ENCODE measurements at places on chromosomes 4 and X.

DNA sequence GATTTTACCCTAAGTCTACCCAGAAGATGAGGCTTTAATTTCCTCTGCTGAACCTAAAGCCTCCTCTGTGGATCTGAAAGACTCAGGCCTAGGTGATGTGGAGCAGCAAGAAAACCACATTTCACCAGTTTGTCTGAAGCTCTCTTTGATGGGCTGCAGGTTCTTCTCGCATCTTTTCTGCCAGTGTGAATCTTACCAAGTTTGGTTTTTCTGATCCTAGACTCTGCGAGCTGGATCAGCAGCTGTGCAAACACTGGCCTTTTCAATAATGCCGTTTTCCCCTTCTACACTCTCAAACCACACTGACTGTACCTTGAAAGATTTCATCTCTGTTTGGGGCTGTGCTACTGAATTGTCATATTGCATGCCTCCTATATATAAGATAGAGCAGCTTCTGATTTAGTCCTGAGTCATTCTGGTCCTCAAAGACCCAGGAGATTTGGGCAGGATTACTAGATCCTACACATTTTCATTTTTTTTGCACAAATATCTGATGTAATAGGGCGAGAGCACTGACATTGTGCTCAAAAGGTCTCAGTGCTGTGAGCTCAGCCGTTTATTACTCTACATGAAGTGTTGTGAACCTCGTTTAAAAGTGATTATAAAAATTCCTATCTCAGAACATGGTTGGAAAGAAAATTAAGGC is 133.6 kb upstream of the FAM9C start:
- DNase-seq, result no peak

DNA sequence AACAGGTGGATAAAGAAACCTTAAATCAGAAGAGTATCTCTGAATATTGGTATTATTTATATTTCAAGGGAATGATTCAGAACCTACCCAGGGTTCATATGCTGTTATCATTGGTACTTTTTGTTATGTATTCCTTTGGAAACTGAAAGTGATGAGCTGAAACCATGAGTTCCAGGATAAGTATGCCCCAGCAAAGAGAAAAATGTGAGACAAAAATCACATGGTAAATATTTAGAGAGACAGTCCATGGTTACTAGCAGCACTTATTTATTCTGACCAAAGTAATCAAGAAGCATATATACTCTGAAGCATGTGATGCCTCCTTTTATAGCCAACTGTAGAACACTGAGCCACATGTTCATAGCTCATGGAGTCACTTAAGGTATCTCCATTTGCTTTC is 277.7 kb downstream of the ARAP2 start:
- no peak for DNase-seq

- no peak for DNase-seq
Measured at GRCh38 chr4:146927695-146928094, 18.0 kb downstream of the TTC29 start.

DNA sequence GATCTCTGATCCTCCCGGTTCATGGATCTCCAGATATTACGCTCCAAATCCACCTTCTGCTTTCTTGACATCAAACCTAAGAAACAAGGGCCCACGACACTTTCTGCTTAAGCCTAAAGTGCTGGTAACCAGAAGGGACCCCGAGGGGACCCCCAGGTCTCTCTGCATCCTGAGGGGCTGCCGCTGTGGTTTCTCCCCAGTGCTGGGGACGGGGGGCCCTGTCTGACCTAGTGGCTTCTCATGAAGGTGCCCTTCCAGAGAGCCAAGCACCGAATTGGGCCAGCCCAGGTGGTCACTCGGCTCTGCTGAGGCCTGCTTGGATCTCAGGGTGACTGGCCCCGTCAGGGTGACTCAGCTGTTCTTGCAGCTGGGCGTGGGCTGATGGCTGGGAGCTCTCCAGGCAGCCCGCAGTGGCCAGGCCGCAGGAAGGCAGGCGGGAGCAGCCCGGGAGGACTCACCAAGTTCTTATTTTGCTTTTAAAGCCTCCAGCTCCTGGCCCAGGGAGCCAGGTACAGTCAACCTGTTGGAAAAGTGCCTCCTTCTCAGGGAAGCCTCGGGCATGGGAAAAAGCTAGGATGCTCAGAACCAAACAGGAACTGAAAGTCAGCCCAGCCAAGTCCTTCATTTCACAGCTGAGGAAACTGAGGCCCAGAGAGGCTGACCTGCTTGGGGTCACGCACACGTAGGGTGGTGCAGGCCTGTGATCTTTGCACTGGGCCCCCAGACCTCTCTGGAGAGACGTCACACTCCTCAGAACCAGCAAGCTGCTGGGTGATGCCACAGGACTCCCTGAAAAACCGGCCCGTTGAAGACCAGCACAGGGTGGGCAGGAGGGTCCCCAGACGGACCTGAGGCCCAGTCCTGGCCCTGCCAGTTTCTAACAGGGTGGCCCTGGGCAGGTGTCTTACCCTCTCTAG is 16.7 kb downstream of the BLOC1S4 start:
- no peak for DNase-seq

GRCh38 chr4:26978387-26979053 is 117.9 kb downstream of the STIM2 start:
- DNase-seq, result peak; percentile 57

DNA sequence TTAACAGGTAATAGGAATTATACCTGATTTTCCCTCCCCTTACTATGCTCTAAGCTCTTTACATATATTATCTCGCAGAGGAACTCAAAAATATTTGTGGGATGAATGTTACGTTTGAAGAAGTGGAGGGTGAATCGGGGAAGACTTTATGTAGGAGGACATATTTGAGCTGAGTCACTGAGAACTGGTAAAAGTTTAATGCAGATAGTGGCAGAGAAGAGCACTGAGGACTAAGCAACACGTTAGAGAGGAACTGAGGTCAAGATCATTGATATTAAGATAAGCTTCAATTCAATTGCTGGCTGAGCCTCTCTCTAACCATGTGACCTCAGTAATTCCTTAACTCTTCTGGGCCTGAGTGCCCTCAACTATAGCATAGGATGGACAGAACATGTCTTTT is 26.4 kb upstream of the ELOVL6 start:
- DNase-seq, result no peak

GRCh38 chr4:39565878-39566600 is 38.8 kb upstream of the UGDH start:
- no peak for DNase-seq

GRCh38 chr4:7607156-7607910 is 172.6 kb upstream of the PSAPL1 start:
- DNase-seq, result no peak

DNA sequence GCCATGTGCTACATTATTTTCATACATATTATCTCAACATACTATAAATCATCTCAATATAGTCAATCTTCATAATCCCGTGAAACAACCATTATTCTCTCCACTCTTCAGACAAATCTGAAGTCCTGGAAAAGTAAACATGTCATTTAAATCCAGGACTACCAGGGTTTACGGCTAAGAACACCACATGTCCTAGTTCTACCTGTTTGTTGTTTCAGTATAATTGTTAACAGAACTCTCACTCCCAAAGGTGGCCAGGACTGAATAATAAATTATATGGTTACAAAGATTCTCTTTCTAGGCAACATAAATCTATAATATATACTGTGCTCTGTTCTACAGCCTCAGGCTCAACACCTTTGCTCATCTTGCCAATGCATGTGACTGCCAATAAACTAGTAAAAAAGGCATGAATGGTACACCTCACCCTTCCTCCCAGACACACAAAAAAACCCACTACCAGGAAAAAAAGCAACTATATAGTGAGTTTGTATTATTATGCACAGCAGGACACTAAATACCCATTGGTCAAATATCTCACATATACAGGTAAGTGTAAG is 20.1 kb downstream of the EIF4E start:
- DNase-seq, result no peak

DNA sequence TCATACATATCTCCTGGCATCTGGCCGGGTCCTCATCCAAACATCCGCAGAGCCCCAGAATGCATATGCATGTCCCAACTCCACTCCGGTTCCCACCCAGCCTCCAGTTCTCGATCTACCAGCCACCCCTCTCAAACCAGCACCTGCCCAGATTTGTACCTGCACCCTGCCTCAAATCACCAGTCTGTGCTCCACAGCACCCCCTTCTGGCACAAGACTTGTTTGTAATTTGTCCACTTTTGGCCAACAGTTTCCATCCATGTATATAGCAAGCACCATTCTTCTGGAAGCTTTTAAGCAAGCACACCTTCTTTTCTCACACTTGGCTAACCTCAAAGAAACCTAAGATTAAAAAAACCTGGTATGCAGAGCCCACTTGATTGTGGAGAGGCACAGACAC is 644.1 kb downstream of the MID1IP1 start:
- DNase-seq, result no peak

DNA sequence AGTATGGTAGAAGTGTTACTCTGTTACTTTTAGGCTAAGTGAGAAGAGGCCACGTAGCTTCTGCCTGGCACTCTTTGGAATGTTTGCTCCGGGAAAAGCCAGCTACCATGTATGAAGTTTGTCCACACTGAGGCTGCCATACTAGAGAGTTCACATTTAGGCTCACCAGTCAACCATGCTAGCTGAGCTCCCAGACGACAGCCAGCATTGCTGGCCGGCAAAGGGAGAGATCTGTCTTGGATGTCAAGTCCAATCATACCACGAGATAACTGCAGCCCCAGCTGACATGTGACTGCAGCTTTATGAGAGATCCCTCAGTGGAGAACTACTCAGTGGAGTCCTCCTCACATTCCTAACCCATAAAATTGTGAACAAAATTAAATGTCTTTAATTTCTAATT is 321.2 kb upstream of the F9 start:
- no peak for DNase-seq

DNA sequence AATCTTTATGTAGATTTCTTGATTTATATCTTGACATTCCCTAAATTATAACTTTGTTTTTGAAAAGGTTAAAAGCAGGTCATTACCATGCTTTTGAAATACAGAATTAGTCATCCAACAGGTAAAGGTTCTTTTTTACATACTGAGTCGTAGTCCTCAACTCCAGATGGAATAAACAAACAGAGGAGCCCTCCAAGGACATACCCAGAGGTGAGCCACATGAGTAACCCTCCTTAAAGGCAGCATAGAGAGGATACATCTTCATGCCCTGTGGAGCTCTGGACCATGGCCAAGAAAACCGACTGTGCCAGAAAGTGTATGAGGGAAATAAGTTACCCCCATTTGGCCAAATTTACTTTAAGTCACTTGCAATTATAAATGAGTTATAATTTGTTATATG is 95.3 kb upstream of the MCF2 start:
- no peak for DNase-seq

DNA sequence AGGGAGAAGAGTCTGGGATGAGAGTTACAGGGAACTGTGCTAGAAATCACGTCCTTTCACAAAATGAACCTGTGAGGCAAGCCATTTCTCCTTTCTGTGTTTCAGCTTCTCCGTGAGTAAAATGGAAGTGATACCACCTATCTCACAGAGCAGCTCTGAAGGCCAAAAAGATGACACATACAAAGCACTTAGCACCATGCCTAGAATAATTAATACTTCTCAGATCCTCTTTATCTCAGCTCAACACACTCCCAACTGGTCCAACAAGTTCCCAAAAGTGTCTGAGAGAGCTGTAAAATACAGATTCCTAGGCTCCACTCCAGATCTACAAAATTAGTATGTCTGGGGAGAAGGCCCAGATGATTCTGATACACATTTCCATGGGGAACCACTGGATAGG is 38.3 kb downstream of the LHFPL1 start:
- DNase-seq, result no peak

DNA sequence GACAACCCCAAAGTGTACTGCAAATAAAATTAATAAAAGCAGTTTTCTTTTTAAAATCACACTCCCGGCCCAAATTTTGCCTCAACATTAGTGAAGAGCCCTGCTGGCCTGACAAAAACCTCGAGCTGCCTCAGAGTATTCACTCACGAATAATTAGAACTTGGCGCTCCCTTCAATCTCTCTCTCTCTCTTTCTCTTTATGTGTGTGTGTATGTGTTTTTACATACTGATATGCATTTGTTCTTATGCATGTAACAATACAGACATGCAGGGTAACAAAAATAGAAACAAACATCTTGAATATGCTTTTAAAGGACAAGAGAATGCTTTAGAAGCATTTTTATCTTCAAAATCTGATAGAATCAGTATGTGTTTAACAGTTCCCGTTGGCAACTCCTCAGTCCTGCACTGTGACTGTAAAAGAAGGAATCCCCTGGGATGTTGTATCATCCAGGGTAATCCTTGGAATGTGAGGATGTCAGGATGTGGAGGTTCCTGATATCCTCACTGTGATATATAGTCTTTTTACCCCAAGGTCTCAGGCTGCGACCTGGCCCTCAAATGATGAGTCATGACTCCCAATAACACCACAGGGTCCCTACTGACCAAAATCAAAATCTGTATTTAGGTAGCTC is 53.0 kb downstream of the PTCHD1 start:
- no peak for DNase-seq

- DNase-seq, result no peak
Measured at GRCh38 chr4:81883004-81883403, 411.3 kb upstream of the RASGEF1B start.

DNA sequence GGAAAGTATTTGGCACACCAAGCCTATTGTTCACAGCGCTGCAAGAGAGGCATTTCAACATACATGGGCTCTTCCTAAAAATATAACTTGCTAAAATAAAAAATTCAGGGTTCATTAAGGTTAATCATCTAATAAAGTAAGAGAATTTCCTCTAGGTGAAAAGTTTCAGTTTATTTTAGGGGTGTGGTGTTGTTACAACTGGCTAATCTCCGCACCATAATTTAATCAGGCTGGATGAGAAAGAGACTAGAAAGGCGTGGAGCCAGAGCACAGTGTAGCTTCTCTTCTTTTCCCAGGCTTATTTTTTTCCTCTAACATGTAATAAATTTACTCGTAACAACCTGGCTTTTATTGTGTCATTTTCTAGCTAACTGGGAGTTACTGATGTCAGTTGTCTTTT is 47.9 kb downstream of the FHL1 start:
- DNase-seq, result no peak

DNA sequence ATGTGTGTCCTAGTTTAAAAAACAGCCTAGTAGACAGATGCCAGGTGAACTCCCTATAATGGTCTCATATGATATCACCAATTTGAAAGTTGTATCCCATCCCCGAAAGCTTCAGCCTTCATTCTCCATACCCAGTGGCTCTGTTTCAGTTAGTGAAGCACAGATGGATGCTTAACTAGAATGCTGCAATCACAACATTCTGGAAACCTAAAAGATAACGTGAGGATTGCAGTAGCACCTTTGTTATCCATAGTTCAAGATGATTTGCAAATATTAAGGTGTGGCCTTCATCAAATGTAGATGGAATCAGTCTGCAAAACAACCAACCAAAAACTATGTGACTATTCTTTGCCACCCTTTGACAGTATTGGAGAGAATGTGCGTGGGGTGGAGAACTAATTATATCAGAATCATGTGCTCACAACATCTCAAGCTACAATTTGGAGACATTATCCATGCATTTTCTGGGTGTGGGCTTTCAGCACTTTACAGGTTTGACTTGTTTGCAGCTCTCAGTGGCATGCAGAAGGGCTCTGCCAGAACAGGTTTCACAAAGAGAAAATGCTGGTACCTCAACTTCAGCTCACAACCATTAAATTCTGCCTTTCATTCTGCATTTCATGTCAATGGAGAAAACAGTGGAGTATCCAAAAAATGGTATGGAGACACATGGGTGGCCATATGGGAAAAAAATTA is 18.3 kb upstream of the PPID start:
- no peak for DNase-seq

GRCh38 chr4:73067971-73068394 is 1.5 kb downstream of the COX18 start:
- DNase-seq, result no peak

- no peak for DNase-seq
Measured at GRCh38 chr4:87007528-87008446, 73.0 kb downstream of the AFF1 start.

Measured in naive B cell (primary cell).